ENCODE measurements at places on chromosomes 2 and 18. TPM values are rescaled to one million over a fixed set of nuclear protein-coding genes. Genes with fewer than 3 reads are reported as not detected.

PROKR1 gene
- 0.15 TPM for polyA plus RNA-seq

TSHZ1 gene
- 34.7 TPM for polyA plus RNA-seq

FKBP1B gene
- polyA plus RNA-seq: 8.2 TPM

CNOT9 gene
- 37.8 TPM for polyA plus RNA-seq

DSC2 gene
- polyA plus RNA-seq: 65.2 TPM

LCT gene
- 79.1 TPM for polyA plus RNA-seq

GALNT14 gene
- polyA plus RNA-seq: 3.1 TPM

MAP3K19 gene
- polyA plus RNA-seq: 0.01 TPM

LBX2 gene
- 47.8 TPM for polyA plus RNA-seq

INHA gene
- polyA plus RNA-seq: 1.2 TPM

RESP18 gene
- polyA plus RNA-seq: 0.46 TPM

CFAP53 gene
- polyA plus RNA-seq: 0.91 TPM

CD226 gene
- polyA plus RNA-seq: 1.6 TPM

NLRC4 gene
- 1.4 TPM for polyA plus RNA-seq

WNT10A gene
- polyA plus RNA-seq: 1.5 TPM

LOXHD1 gene
- 0.49 TPM for polyA plus RNA-seq

PDE1A gene
- polyA plus RNA-seq: 16.1 TPM

IL37 gene
- 1.6 TPM for polyA plus RNA-seq

SRD5A2 gene
- polyA plus RNA-seq: 0.22 TPM

CABYR gene
- 3.3 TPM for polyA plus RNA-seq

SPP2 gene
- polyA plus RNA-seq: 0.06 TPM
